ENCODE measurements at places on chromosomes 4 and X. TPM values are rescaled to one million over a fixed set of nuclear protein-coding genes. Genes with fewer than 3 reads are reported as not detected.
A peak's percentile ranks its signal among the peaks of the same experiment; 100 is the strongest.

HAUS7 gene
- 25.6 TPM for total RNA-seq

DNA sequence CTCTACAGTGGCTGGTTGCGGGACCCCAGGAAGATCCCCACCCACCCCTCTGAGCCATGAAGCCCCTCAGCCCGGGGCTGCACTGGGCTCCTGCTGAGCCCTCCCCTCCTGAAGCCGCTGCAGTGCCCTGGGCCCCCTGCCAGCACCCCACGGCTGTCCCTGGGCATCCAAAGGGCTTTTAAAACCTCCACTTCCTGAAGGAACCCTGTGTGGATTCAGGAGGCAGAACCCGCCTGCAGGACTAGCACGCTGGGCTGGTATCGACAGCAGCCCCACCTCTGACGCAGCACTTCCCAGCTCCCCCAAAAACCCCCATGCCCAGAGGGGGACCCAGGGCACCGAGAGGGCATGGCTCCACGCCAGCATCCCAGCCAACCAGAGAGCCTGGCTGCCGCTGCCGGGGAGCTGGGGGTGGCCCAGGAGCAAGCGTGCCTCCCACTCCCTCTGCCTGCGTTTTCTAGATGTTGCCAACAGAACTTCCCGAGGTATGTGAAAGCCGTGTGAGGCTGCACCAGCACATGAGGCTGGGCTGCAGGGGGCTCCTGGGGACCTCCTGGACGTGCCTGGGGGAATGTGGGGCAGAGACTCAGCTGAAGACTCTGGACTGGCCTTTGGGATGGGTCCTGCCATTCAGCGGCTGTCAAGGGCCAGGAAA lies 6.3 kb downstream of the MXD4 start:
- H3K4me1 ChIP-seq = peaks cover 9% of the 10 kb centered on the region
- no peaks in the 10 kb centered on the region for H3K36me3 ChIP-seq
- no peak overlapping the region for H3K4me3 ChIP-seq

GRCh38 chr4:156999175-156999517 lies 27.5 kb upstream of the PDGFC start:
- H3K4me3 ChIP-seq = no peak overlapping the region
- H3K36me3 ChIP-seq = no peaks in the 10 kb centered on the region
- H3K27ac ChIP-seq = no peak overlapping the region
- H3K27me3 ChIP-seq = no peaks in the 10 kb centered on the region
- no peaks in the 10 kb centered on the region for H3K4me1 ChIP-seq

RAB33B gene
- 46.8 TPM for total RNA-seq

DNA sequence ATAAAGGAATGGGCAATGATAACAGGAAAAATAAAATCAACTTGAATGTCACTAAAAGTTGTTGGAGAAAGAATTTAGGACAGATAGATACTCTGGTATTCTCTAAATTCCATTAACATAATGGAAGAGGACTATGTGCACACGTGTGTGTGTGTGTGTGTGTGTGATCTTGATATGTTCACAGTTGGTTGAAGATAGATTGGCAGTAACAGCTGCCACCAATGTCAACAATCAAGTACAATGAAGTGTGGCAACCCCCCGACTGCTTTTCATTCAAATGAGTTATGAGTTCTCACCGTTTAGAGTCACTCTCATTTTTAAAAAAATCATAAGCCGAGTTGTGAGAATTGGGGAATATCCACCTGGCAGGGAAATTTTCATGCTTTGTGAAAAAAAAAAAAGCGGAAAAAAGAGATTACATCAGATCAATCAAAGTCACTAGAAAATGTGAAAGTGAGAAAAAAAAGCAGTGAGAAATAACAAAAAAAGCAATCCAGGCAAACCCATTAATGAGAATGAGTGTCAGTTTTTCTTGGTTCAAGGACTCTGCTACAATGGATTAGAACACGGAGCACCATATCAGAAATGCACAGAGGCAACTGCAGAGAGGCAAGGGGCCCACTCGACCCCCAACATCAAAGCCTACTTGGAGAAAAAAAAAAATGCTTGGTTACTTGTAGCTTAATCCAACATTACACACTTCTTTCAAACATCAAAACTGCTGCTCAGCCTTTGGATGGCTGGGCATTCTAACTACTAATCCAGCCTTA lies 414.9 kb upstream of the PITX2 start:
- no peaks in the 10 kb centered on the region for H3K4me1 ChIP-seq
- no peak for DNase-seq
- no peaks in the 10 kb centered on the region for H3K27me3 ChIP-seq

DCAF4L1 gene
- not detected for total RNA-seq

DNA sequence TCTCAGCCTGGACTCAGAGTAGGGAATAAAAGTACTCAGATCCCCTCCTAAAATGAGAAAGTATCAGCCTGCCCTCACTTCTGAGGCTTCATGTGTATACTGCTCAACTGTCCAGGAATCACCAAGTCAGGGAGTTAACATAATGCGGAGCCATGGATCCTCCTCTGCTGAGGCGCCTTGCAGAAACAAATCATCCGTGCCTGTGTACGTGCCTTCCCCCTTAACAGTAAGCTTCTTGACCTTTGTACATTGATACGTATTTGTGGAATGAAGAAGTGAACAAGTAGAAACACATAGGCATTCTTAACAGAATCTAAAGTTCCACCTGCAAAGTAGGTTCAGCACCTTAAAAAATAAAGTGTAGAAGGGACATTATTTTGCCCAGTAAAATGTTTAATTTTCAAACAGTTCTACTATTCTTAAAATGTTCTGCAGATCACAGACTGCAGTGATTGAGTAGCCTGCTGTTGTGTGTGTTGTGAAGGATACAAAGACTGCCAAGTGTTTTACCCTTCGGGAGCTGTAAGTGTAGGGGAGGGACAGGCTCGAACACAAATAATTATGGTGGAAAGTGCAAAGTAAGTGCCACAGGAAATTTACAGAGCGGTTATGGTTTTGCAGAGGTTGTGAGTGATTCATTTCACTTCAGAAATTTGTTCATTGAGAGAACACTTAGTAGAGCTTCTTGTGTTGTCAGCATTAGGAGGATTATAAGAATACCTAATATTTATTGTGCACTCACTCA lies 61.9 kb downstream of the ARHGAP10 start:
- H3K27ac ChIP-seq = no peak overlapping the region
- no peaks in the 10 kb centered on the region for H3K36me3 ChIP-seq
- no peaks in the 10 kb centered on the region for H3K4me1 ChIP-seq
- H3K4me3 ChIP-seq = no peak overlapping the region
- no peak for DNase-seq
- no peaks in the 10 kb centered on the region for H3K27me3 ChIP-seq

GRCh38 chrX:154028502-154029184 lies 8.9 kb upstream of the IRAK1 start:
- H3K27ac ChIP-seq = no peak overlapping the region
- H3K4me1 ChIP-seq = no peaks in the 10 kb centered on the region
- no peaks in the 10 kb centered on the region for H3K36me3 ChIP-seq

HS6ST2 gene
- 0.77 TPM for total RNA-seq

- H3K27ac ChIP-seq = peak overlapping the region; percentile 11
- no peaks in the 10 kb centered on the region for H3K4me1 ChIP-seq
- no peak overlapping the region for H3K4me3 ChIP-seq
- no peaks in the 10 kb centered on the region for H3K27me3 ChIP-seq
- no peak for DNase-seq
- no peaks in the 10 kb centered on the region for H3K36me3 ChIP-seq
These were observed 149.2 kb downstream of the PTTG2 start for GRCh38 chr4:38109370-38109769.

CFAP47 gene
- total RNA-seq = 0.09 TPM

IL3RA gene
- total RNA-seq = 8.2 TPM

PLXNB3 gene
- 1.5 TPM for total RNA-seq

MTCP1 gene
- total RNA-seq = 28.3 TPM

All from uterus (tissue), 4 donors.